ENCODE measurements at places on chromosomes 11 and 22. TPM values are rescaled to one million over a fixed set of nuclear protein-coding genes. Genes with fewer than 3 reads are reported as not detected.

- H3K4me1 ChIP-seq, result no peaks in the 10 kb centered on the region
- H3K36me3 ChIP-seq, result no peaks in the 10 kb centered on the region
- H3K27me3 ChIP-seq, result peaks cover 19% of the 10 kb centered on the region
Measured at GRCh38 chr22:47270463-47271135, 508.1 kb downstream of the TBC1D22A start.

The PKDREJ gene
- total RNA-seq, result not detected

The ZNF195 gene
- total RNA-seq, result 65.5 TPM

DNA sequence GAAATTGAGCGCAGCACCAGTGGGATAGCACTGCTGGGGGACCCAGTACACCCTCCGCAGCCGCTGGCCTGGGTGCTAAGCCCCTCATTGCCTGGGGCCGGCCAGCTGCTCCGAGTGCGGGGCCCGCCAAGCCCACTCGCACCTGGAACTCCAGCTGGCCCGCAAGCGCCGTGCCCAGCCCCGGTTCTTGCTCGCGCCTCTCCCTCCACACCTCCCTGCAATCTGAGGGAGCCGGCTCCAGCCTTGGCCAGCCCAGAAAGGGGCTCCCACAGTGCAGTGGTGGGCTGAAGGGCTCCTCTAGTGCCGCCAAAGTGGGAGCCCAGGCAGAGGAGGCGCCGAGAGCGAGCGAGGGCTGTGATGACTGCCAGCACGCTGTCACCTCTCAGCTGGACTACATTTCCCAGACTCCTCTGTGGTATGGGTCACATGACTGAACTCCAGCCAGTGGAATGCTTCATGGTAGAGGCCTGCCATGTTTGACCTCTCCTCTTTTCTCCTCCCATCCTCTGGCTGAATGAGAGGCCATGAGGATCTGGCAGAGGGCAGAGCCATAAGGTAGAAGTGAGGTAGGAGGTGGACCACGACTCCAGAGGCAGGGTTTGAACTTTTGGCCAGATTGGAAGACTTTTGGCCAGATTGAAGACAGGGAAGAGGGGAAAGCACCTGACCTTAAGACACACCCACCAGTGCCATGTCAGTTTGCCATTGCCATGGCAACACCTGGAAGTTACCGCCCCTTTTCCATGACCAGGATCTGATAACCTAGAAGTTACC, 6.2 kb downstream of the MRGPRD start:
- H3K27ac ChIP-seq, result no peak overlapping the region
- H3K36me3 ChIP-seq, result no peaks in the 10 kb centered on the region
- H3K4me1 ChIP-seq, result peaks cover 7% of the 10 kb centered on the region
- H3K4me3 ChIP-seq, result no peak overlapping the region

The OAF gene
- total RNA-seq, result 11.3 TPM

The SCGB1A1 gene
- total RNA-seq, result not detected

DNA sequence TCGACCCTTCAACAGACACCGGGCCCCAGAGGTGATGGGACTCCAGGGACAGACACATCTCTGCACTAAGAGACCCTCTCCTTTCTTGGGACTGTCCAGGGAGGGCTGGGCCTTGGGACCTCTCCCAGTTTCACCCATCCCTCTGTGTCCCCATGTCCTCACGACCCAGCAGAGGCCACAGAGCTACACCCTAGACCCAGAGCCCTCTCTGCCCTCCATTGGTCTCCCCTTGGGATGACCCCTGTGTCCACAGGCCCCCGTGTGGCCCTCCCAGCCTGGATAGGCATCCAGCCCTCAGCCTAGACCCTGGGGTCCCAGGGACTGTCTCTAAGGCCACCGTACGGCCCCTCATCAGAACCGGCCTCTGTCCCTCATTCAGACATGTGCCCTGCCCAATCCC, 7.5 kb upstream of the DRICH1 start:
- H3K4me1 ChIP-seq, result no peaks in the 10 kb centered on the region

The ATXN10 gene
- 243 TPM for total RNA-seq

GRCh38 chr11:19419808-19420207, 179.1 kb upstream of the E2F8 start:
- peak overlapping the region; percentile 25 for H3K27ac ChIP-seq
- peaks cover 13% of the 10 kb centered on the region for H3K4me1 ChIP-seq
- H3K36me3 ChIP-seq, result no peaks in the 10 kb centered on the region
- H3K27me3 ChIP-seq, result peaks cover 58% of the 10 kb centered on the region
- DNase-seq, result no peak
- H3K4me3 ChIP-seq, result peak overlapping the region; percentile 8

The GRIK4 gene
- not detected for total RNA-seq

DNA sequence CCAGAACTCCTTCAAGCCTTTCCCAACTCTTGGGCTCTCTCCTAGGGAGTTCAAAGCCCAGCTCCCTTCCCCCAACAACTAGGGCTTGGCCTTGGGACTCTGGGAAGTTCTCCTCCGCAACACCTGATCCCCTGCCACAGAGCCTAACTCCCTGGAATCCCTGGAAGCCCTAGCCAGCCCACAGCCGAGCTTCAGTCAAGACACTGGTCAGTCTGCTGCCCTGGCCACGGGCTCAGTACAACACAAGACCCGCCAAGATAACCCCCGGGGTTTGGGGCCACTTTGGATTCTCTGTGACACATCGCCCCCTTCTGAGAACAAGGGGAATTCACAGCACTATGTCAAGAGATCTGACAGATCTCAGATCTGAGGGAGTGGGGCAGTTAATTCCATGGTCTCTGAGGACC, 58.3 kb downstream of the SLC22A12 start:
- no peaks in the 10 kb centered on the region for H3K4me1 ChIP-seq
- no peaks in the 10 kb centered on the region for H3K36me3 ChIP-seq
- no peak overlapping the region for H3K27ac ChIP-seq
- peaks cover 88% of the 10 kb centered on the region for H3K27me3 ChIP-seq
- no peak overlapping the region for H3K4me3 ChIP-seq

The MAPK12 gene
- 21.1 TPM for total RNA-seq

DNA sequence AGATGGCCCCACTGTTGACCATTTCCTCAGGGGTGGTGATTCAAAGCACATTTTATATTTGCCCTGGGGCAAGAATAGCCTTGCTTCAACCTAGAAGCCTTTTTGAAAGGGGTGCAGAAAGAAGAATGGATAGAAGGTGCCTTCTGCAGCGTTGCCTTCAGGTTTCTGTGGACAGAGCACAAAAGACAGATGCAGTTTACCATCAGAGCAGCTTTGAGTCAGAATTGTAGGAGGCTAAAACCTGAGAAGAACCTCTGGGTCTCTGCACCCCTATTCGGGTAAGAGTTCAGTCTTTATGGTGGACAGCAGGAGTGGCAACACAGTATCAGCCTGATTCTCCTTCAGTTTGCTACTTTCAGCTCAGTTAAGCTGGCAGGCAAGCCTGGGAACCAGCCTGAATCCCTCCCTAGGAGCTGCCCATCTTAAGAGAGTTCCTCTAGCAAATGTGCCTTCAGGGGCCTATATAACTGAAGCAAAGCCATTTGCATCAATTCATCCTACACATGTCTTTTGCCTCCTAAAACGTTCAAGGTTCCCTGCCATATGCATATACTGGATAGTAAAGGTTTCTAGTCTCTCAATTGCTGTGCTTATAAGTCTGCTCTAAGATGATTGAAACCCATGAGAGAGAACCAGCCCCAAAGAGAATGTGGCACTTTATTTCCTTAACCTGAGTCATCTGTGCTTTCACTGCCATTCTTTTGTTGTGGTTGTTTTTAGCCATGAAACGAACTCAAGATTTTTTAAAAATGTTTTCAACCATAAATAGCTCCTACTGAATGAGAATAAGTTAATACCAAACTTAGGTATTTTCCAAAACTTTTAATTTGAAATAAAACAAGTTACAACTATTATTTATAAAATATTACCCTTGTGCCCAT, 123.0 kb downstream of the TRIM44 start:
- no peak overlapping the region for H3K27ac ChIP-seq
- no peak overlapping the region for H3K4me3 ChIP-seq
- no peak for DNase-seq
- H3K4me1 ChIP-seq, result peaks cover 39% of the 10 kb centered on the region

DNA sequence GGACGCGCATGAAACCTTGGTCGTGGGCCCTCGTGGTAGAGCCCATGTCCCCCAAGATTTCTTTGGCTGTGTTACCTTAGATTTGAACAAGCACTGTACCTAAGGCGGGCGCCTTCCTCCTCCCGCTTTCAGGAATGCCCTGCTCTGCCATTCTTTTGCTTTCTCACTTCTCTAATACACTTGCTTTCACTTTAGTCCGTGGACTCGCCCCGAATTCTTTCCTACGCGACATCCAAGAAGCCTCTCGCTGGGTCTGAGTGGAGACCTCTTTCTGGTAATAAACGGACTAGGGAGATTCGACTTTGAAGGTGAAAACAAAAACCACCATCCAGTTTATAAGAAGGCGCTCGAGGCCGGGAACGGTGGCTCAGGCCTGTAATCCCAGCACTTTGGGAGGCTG, 1.2 kb upstream of the NUP50 start:
- peaks cover 85% of the 10 kb centered on the region for H3K36me3 ChIP-seq
- H3K4me3 ChIP-seq, result peak overlapping the region; percentile 94
- peaks cover 76% of the 10 kb centered on the region for H3K4me1 ChIP-seq

- H3K4me1 ChIP-seq, result no peaks in the 10 kb centered on the region
- H3K27me3 ChIP-seq, result no peaks in the 10 kb centered on the region
Measured at GRCh38 chr11:36162883-36163434, 126.3 kb downstream of the COMMD9 start.

- H3K4me3 ChIP-seq, result no peak overlapping the region
- H3K27me3 ChIP-seq, result peaks cover 36% of the 10 kb centered on the region
- no peaks in the 10 kb centered on the region for H3K4me1 ChIP-seq
- H3K27ac ChIP-seq, result no peak overlapping the region
- no peak for DNase-seq
Measured at GRCh38 chr11:3177931-3178330, 12.8 kb upstream of the OSBPL5 start.

GRCh38 chr11:16572945-16573344, 165.5 kb upstream of the C11orf58 start:
- H3K4me3 ChIP-seq, result no peak overlapping the region
- no peaks in the 10 kb centered on the region for H3K36me3 ChIP-seq

DNA sequence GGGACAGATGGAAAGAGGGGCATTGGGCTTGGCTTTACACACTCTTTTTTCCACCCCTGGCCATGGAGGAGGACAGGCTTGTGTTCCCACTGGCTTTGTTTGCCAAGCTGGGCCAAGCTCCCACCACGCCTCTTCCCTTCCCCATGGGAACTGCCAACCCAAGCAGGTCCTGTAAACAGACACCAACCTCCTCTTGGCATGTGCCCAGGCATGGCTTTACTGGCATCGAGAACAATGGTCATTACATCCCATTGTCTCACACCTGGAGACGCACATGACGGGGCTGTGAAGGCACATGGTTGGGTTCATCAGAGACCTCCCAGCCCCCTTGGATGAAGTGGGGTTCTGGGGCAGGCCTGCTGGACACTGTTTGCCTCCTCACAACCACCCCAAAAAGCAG, 11.7 kb downstream of the SEC14L3 start:
- H3K4me3 ChIP-seq, result no peak overlapping the region
- DNase-seq, result peak; percentile 20
- peaks cover 66% of the 10 kb centered on the region for H3K27me3 ChIP-seq

DNA sequence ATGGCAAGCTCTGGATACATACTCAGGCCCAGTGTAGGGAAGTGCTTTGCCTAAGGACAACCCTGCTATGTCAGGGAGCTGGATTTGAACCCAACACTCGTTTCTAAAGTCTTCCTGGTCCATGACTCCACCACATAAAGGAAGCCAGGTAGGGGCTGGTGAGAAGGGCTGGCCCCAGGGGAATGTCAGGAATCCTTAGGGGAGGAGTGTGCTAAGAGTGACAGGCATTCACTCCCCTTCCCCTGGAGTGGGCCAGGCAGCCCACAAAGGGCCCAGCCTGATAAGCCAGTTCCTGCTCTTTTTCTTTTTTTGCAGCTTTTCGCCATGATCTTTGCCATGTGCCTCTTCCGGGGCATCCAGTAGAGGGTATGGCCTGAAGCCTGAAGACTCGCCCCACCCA, 21.9 kb downstream of the TP53I11 start:
- H3K4me1 ChIP-seq, result no peaks in the 10 kb centered on the region
- H3K27me3 ChIP-seq, result peaks cover 65% of the 10 kb centered on the region
- H3K36me3 ChIP-seq, result peaks cover 6% of the 10 kb centered on the region
- no peak overlapping the region for H3K27ac ChIP-seq
- DNase-seq, result no peak

DNA sequence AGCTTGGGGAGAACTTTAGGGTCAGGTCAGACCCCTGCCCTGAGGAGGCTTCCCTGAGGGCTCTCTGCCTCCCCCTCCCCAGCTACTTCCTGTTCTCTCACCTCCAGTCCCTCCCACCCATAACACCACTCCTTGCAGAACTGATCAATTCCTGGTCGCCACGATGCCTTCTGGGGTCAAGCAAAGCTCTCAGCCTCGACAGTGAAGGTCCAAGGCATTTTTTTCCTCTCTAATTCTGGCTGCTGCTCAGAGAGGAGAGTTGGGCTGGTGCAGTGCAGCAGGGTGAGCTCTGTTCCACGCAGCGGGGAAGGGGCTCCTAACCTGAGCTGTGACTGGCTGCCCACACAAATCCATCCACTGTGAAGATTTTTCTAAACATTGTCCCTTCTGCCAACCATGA, 628.4 kb downstream of the BRD1 start:
- H3K36me3 ChIP-seq, result no peaks in the 10 kb centered on the region
- no peaks in the 10 kb centered on the region for H3K4me1 ChIP-seq
- no peak overlapping the region for H3K27ac ChIP-seq
- no peak overlapping the region for H3K4me3 ChIP-seq

The THYN1 gene
- 26.0 TPM for total RNA-seq

DNA sequence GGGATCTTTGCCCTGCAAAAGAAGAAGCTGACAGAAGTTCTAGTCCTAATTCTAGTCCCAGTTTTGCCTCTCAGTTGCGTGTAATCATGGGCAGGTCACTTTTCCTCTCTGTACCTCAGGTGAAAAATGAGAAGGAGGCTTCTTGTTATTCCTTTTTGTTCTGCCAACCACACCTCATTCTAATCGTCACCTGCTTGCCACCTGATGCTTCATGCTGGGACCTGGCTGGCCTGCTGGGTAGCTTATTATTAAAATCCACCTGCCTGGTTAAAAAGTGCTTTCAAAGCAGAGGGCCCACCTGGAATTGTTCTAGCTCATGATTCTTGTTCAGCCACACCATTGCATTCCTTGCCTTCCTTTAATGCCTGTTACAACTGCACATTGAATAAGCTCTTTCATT, 8.4 kb upstream of the ALG8 start:
- H3K27me3 ChIP-seq, result no peaks in the 10 kb centered on the region
- H3K36me3 ChIP-seq, result peaks cover 6% of the 10 kb centered on the region

The DENND5A gene
- total RNA-seq, result 31.6 TPM

- H3K27ac ChIP-seq, result no peak overlapping the region
- peaks cover 3% of the 10 kb centered on the region for H3K36me3 ChIP-seq
- no peak overlapping the region for H3K4me3 ChIP-seq
- DNase-seq, result no peak
Measured at GRCh38 chr11:9142732-9143131, 51.3 kb upstream of the SCUBE2 start.

DNA sequence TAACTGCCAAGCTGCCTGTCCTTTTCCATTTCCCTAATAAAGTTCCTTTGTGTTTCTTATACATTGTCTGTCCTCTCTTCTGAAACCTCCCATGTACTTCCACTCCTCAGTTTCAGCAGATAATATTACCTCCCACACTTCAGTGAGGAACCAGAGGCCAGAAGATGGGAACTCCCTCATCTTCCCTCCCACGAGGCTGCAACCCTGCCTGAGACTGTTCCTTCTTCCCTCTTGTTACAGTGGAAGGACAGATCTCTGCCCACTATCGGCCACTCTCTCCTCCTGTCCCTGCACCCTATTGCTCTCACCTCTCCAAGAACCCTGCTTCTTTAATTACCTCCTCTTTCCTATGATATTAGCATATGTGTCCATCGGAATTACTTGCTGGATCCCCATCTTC, 38.1 kb upstream of the SWAP70 start:
- no peak overlapping the region for H3K4me3 ChIP-seq
- H3K27me3 ChIP-seq, result peaks cover 16% of the 10 kb centered on the region
- H3K4me1 ChIP-seq, result no peaks in the 10 kb centered on the region
- H3K36me3 ChIP-seq, result no peaks in the 10 kb centered on the region

Measured in Calu3 (cell line).